ENCODE measurements at places on chromosomes 11 and 22.

DNA sequence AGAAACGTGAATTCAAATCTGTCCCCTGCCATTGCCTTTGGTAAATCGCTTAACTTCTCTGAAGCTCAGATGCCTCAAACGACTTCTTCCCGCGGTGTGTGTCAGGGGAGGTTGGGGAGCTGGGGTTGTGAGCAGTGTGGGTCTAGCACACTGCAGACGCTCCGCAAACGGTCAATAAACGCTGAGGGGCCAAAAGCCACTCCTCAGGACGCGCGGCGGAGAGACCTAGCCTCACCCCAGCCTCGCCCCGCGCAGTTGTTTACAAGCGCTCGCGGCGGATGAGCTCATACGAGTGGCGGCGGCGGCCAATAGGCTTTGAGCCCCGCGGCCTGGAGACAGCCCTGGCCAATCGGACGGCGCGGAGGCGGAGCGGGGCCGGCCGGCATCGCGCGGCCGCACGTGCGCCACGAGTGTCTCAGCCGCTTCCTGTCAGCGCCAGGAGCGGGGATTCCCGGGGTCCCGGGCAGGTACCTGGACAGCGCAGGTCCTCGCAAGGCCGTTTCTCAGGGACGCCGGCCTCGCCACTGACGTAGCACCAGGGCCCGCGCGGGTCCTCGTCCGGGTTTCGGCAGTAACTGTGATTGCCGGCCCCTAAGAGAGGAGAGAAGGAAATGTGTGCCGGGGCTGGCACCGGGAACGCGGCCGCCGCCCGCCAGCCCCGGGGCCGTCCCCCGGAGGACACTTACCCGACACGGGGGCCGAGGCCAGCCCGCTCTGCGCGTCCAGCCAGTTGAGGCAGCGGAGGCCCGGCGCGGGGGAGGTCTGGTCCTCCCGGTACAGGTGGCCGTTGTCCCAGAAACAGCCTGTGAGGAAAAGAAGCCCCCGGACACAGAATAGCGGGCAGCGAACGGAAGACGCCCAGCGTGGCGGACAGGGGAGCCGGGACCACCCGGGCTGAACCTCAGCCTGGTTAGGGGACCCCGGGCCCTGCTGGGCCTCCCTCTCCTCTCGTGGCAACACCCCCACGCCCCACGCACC, 1.5 kb downstream of the PIK3IP1 start:
- peak; percentile 98 for DNase-seq

GRCh38 chr11:95835351-95835750, 45.1 kb downstream of the CEP57 start:
- DNase-seq = no peak

- DNase-seq = no peak
Measured at GRCh38 chr11:9626496-9627394, 37.1 kb upstream of the SWAP70 start.

GRCh38 chr22:43274595-43275240, 68.5 kb downstream of the SCUBE1 start:
- DNase-seq = no peak

DNA sequence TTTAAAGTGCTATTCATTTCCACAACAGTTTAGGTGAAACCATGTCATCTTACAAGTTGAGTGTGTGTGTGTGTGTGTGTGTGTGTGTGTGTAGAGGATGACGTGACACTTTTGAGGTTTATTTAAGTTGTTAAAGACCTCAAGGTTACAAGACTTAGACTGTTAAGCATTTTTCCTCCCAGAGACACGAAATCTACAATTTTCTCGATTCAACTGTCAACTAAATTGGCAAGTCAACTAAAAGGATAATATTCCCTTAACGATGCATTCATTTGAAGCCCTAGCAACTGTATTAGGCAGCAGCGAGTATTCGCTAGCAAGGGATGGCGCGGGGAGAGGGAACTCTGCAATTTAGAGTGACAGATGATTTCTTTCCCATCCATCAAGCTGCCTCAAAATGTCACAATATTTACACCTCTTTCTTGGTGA, 17.6 kb upstream of the BDNF start:
- no peak for DNase-seq

DNA sequence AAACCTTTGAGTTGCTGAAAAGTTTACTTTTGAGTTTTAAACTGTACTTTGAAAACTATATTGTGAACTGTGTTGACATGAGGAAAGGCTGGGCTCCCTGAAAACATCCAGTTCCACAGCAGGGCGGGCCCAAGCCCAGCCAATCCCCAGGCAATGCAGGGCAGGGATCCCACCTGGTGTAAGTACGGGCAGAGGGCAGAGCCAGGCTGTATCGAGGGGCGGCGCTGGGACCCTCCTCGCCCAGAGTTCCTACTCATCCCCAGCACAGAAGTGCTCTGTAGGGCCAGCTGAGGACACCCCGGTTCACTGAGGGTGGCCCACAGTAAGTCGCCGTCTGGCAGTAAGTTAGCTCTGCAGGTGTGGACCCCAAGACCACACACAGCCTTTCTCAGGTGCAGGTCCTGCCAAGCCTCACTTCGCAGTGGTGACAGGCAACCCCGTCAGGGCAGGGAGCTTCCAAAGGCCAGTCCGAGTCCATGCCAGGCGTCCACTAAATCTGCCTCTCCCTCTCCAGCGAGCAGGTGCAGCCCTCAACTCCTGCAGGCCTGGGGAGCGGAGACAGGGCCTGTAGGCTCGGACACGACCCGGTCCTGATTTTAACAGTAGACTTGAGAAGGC, 6.3 kb downstream of the RASSF7 start:
- DNase-seq = no peak

GRCh38 chr11:128498721-128499245, 88.6 kb downstream of the ETS1 start:
- no peak for DNase-seq

GRCh38 chr22:34993548-34993947, 72.4 kb upstream of the ISX start:
- no peak for DNase-seq

DNA sequence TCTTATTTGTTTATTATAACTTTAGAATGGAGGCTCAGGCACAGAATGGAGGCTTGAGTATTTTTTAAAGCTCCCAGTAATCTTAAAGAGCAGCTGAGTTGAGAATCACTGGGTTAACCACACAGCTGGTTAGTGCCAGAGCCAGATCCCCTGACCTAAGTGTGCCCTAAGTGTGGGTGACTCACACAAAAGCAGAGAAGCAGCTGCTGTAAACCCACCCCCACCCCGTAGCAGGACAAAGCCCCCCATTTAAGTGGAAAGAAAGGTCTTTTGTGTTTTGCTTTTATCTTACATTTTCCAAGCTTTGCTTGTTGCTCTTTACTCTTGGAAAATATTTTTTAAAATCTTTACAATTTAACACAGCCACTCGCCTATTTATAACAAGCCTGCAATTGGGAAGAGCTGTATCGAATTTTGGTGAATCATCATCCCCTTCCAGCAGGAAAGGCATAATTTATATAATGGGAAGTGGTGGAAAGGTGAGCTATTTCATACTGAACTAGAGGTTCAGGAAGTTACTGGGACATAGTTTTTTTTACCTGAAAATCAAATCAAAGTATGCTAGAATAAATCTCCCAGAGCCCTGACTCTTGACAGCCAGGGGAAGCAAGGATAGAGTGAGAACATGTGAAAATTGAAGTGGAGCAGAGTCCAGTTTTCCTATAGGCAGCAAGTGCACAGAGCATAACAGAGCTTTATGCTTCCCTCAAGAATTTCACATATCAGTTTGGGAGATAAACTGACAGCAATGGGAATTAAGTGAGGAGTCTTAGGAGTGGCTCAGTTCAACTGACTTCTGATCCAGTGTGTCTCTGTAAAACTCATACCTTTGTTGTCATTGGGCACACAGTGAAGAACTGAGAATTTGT, 405.7 kb downstream of the AASDHPPT start:
- no peak for DNase-seq

- no peak for DNase-seq
Measured at GRCh38 chr11:33976495-33977199, 74.9 kb upstream of the CAPRIN1 start.

DNA sequence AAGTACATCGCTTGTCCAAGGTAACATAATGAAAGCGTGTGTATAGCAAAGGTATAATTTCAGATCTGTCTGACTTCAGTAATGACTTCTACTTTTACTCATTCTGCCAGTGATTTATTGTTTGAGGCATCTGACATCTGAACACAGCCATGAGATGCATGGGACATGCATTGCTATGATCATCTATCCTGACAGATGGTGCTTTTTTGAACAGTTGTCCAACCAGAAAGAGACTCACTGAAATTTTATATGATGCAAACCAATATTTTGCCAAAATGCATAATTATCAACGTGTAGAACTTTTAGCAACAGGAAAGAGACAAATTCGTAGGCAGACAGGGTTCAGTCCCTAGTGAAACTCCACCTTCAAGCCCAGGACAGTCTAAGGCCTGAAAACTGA, 19.6 kb downstream of the OR5M3 start:
- DNase-seq = no peak

DNA sequence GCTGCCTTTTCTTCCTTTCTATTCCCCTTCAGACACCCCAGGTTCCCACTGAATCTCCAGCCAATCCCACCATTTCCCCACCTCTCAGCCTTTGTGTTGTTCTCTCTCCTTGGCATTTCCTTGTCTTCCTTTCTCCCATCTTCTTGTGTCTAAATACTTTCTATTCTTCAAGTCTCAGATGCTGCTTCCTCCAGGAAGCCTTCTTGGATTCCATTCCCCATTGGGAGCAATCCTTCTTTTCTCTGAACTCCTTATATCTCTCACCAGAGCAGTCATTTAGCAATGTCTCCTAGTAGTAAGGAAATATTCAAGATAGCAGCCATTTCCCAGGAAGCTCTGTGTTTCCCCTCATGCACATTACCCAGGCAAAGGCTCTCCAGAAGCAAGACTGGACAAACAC, 15.4 kb downstream of the YPEL4 start:
- no peak for DNase-seq

DNA sequence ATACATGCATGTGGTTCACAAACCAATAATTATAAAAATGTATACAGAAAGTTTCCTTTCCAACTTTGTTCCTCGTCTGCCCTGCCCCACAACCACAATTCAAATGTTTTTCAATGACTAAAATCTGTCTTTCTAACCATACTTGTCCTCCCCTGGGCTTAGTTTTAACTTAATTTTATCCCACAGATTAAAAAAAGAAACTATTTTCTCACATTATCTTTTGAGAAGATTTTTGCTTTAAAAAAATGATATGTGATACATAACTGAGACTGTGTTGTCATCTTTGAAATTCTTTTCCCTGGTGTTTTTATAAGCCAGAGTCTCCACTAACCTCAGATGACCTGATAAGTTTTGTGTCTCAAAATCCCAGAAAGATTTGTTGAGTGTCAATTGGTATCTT, 79.0 kb downstream of the FDX1 start:
- DNase-seq = peak; percentile 22

GRCh38 chr22:24693379-24693778, 81.1 kb downstream of the PIWIL3 start:
- DNase-seq = peak; percentile 46

DNA sequence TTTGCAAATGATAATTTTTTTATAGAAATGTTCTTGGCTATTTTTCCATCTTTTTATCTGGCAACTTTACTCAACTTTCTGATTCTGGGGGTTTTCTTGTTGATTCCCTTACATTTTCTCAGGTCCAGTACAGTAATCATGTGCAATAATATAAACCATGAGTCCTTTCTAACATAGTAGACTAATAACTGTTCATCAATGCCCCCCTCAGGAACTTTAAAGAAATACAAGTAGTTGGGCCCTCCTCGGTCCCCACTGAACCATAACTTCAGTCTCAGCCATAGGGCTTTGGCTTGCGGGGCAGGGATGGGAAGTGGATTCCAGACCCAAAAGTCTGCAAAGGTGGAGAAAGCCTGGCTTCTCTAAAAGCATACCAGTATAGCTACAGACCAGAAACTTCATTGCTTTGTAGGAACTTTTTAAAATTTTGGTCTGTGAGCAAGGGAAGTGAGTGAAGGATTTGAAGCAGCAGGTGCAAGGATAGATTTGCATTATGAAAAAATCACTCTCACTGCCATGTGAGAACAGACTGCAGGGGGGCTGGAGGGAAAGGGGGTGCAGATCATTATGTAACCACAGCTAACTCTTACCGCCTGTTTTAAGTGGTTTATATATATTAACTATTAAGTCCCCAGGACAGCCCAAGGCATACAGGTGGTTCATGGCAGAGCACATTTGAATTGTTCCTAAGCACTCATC, 10.4 kb upstream of the TUB start:
- peak; percentile 78 for DNase-seq

- no peak for DNase-seq
Measured at GRCh38 chr11:130408401-130408890, 20.0 kb downstream of the ADAMTS8 start.

DNA sequence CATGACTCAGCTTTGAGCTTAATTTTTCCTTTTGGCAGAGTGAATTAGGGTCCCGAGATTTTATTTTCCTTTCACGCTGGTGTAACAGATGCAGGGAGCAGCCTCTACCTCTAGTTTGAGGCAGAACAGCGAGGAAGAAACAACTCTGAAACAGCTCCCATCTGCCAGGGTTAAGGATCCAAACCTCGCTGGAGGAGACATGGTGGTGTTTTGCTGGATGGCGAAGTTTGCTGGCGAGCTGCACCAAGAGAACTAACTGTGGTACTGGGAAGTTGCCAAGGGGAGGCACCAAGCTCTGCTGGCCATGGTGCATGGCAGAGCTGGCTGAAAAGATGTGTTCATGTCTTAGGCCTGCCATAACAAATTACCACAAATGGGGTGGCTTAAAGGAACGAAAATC, 7.6 kb upstream of the ALKBH3 start:
- DNase-seq = no peak

DNA sequence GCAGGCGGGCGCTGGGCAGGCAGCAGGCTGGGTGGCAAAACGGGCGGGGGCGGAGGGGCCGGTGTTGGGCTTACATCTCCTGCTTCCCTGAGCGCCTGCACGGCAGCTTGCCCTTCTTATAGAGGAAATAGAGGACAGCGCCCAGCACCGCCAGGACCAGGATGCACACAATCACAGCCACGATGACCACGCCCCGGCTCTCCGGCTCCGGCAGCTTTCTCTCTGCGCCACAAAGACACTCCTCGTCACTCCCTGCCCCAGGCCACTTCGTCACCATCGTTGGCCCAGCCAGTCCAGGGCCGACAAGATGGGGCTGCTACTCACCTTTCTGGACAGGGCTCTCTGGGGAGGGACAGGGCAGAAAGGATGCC, 6.3 kb downstream of the MCAM start:
- no peak for DNase-seq

DNA sequence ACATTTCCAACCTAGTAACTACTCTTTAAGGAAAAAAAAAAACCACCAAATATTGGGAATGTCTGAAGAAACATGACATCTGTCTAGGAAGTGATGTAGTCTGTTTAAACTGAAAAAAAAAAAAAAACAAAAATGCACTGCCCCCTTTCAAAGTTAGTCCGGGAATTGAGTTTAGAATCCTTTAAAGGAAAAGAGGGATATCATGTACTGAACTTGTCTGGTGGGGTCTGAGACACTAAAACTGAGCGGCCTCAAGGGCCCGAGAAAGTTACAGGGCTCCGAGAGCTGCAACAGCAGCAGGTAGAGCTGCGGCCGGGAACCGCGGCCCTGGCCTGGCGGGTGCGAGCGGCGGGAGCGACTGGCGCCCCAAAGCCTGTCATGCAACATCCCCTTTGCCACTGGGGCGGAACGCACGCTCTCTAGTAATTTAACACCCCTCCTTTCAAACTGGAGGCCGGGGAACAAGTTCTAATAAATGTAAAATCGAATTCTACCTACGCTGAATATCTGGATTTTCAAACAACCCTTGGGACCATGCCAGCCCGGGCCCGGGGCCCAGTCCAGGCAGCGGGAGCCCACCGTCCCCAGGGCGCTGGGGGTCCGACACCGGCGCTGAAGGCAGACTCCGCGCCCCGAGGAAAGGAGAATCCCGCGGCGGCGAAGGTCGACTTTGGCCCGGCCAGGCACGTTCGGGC, 736 bp downstream of the RDX start:
- DNase-seq = peak; percentile 56

- DNase-seq = no peak
Measured at GRCh38 chr11:59769111-59769510, 13.9 kb downstream of the STX3 start.

- DNase-seq = no peak
Measured at GRCh38 chr22:46072110-46072881, 78.0 kb upstream of the PPARA start.

Measured in hepatic stellate cell (primary cell).